ENCODE measurements at places on chromosomes 1 and 21.

- no peak for DNase-seq
These were observed 89.7 kb upstream of the BCL9 start for GRCh38 chr1:147451628-147452027.

GRCh38 chr1:54153535-54154439 lies 987 bp upstream of the CDCP2 start:
- DNase-seq, result no peak

DNA sequence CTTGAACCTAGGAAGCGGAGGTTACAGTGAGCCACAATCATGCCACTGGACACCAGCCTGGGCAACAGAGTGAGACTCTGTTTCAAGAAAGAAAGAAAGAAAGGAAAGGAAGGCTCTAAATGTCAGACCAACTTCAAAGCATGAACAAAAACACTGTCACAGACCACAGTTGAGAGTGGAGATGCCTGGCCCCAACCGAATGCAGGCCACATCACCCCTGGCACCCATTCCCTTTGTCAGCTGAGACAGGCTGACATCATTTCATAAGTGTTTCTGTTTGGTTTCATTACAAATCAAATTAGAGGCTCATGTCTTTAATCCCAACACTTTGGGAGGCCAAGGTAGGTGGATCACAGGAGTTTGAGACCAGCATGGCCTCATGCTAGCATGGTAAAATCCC lies 28.6 kb upstream of the NADK start:
- no peak for DNase-seq

GRCh38 chr1:38804062-38804886 lies 55.3 kb downstream of the RRAGC start:
- no peak for DNase-seq

DNA sequence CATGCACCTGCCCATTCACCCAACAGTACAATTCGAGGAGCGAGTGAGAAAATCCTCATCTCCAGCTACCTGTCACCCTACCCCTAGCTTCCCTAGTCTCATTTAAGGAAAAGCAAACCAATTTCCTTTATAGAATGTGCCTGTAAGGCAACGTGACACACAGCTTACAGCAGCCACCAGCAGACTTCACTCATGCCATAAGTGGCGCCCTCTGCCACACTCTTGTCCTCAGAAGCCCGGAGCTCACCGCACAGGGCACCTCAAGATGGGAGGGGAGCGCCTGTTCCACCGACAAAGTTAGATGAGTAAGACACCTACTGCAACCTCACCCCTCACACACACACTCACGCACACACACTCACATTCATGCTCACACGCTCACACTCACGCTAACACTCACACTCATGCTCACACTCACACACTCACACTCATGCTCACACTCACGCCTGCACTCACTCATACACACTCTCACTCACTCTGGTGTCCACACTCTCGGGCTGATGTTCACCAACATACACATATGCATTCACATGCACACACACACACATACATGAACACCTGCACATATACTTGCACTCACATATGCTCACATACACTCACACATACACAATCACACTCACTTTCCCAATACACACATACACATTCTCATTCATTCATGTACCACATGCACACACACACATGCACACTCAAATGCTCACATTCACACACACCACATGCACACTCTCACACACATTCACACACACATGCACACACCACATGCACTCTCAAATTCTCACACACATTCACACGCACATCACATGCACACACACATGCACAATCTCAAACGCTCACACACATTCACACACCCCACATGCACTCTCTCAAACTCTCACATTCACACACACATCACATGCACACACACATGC lies 170.7 kb downstream of the PSMG1 start:
- no peak for DNase-seq

GRCh38 chr1:50106095-50106761 lies 2.5 kb upstream of the ELAVL4 start:
- DNase-seq, result no peak

- no peak for DNase-seq
These were observed 61.9 kb downstream of the KCNC4 start for GRCh38 chr1:110272045-110272444.

DNA sequence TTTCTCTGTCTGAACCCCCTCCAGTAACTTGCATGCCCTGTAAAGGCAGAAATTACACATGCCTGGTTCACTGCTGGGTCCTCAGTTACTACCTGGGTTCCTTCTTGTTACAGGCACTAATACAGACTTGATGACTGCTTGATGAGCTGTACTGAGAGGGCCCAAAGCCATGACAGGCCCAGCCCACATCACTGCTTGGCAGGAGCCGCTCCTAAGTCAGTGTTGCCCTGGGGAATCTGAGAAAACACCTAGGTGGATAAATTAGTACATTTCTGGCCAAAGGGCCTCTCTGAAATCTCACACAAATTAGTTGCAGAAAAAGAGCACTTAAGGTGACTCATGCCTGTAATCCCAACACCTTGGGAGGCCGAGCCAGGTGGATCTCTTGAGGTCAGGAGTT lies 37.8 kb upstream of the IRF2BP2 start:
- DNase-seq, result no peak

GRCh38 chr1:192160196-192160595 lies 1.9 kb downstream of the RGS18 start:
- no peak for DNase-seq

DNA sequence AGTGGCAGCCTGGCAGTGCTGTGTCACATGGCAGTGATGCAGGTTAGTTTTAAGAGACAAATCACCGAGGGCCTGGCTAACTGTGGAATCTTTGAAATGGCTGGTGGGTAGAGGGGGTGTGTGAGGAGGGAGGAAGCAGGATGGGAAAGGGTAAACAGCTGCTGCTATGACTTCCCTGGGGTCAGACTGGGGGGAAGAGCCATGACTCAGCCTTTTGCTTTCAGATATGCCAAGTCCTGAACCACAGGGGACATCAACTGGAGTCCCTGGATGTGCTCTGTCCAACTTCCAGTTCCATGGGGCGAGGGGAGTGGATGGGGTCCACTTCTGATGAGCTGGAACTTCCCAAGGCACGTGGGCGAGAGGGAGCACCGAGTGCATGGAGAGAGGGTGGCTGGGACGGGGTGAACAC lies 121.1 kb upstream of the ADAR start:
- no peak for DNase-seq

DNA sequence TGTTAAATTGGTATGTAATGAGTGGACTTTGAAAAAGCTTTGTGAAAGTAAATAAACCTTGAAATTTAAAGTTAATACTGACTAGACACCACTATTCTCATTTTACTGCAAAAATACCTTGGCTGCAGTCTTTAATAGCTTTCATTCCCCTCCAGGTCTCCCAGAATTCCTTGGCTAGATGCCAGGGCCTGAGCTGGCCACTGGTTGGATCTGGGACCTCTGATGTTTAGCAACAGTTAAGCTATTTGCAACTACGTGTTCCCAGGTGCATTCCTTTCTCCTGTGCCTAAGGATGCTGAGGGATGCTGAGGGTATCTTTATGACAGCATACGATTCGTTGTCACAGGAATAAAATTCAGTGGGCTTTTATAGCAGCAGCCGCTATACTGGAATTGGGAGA lies 938.7 kb downstream of the TTLL7 start:
- DNase-seq, result no peak

- DNase-seq, result no peak
These were observed 2.3 kb upstream of the EFCAB14 start for GRCh38 chr1:46721204-46721603.

DNA sequence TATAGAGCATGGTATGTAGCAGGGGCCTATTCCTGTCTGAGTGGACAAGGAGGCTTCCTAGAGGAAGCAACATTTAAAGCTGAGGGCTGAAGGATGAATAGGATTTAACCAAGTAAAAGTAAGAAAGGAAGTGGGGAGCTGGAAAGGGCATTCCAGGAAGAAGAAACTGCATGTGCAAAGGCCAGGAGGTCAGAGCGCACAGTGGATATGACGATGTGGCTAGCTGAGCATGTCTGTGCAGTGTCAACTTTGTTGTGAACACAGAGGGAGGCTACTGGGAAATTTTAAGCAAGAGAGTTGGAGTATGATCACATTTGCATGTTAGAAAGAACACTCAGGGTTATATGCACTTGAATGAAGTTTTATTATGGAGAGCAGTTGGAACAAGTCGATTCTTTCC lies 28.6 kb upstream of the JUN start:
- DNase-seq, result no peak

GRCh38 chr1:4086085-4086850 lies 186.2 kb upstream of the C1orf174 start:
- no peak for DNase-seq

DNA sequence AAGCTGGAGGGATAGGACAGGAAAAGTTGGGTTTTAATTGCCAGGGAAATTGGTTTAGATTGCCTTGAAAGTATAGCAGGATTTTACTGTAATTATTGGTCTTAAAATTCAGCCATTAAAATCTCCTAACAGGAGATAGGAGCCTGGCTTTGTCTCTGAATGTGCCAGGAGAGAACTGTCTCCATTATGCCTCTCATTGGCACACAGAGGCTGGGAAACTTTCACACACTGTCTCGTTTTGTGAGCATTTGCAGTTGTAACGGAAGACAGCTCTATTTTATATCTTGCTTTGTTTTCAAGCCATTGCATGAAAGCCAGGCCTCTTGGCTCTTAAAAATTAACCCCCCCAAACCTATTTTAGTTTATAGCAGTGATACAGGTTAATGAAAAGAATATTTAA lies 12.5 kb downstream of the DNAJC6 start:
- no peak for DNase-seq

DNA sequence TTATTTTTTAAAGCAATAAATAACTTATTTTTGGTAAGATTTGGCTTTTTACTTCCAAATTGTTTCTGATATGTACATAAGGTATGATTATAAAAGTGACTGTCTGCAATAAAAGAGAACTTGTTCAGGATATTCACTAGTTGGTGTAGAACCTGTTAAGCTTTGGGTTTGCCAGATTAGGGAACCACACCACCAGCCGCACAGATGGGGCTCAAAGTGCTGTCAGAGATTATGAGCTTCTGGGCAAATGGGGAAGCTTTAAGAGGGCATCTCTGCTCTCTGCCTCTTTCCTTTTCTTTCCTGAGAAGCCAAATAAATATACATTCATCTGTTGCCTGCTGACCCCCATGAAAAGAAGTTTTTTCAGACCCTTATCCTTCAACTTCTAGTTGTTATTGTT lies 25.4 kb downstream of the IVNS1ABP start:
- no peak for DNase-seq

DNA sequence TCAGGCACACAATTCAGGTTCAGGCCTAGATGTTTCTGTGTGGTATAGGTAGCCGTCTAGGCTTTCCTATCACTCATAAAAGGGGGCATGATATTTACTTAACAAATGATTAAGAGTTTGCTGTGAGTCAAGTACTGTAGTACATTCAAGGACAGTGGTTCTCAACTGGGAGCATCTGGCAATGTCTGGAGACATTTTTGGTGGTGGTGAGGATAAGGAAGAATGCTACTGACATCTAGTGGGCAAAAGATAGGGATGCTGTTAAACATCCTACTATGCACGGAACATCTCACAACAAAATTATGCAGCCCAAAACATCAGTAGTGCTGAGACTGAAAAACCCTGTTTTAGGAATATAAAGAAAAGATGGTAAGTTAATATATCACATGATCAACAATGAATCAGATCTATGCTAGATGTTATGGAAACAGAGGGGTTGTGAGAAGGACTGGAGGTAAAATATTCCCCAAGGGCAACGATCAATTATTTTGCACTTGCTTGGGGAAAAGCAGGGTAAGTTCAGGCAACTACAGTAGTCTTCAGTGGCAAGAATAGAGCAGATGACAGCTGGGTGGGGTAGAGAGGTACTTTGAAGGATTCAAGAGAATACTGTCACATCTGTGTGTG lies 4.9 kb downstream of the DNTTIP2 start:
- DNase-seq, result no peak

- no peak for DNase-seq
These were observed 255.5 kb upstream of the SGIP1 start for GRCh38 chr1:66278260-66279021.

GRCh38 chr1:26844424-26845196 lies 18.1 kb downstream of the ZDHHC18 start:
- DNase-seq, result no peak

GRCh38 chr21:42652527-42653230 lies 742 bp upstream of the PDE9A start:
- no peak for DNase-seq

- no peak for DNase-seq
These were observed 19.5 kb upstream of the UQCRHL start for GRCh38 chr1:15826810-15827507.

GRCh38 chr1:11659748-11660147 lies 4.3 kb upstream of the FBXO6 start:
- no peak for DNase-seq

GRCh38 chr1:156859523-156860112 lies 701 bp upstream of the INSRR start:
- peak; percentile 14 for DNase-seq

DNA sequence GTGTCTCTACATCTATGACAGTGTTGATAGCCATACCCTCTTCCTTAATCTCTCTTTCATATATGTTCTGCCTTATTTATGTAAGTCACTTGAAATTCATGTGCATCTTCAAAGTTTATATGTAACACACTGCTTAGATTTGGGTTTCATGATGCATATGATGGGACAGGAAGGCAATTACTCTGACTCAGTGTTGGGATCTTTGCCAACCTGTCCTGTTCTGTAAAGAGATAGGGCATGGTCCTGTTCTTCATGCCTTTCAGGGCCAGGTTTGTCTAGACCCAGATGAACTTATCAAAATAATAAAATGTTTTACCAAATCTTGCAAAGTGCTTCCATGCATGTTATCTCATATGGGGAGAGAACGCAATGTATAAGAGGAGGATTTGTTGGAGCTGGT lies 69.5 kb downstream of the TMPRSS15 start:
- DNase-seq, result no peak

DNA sequence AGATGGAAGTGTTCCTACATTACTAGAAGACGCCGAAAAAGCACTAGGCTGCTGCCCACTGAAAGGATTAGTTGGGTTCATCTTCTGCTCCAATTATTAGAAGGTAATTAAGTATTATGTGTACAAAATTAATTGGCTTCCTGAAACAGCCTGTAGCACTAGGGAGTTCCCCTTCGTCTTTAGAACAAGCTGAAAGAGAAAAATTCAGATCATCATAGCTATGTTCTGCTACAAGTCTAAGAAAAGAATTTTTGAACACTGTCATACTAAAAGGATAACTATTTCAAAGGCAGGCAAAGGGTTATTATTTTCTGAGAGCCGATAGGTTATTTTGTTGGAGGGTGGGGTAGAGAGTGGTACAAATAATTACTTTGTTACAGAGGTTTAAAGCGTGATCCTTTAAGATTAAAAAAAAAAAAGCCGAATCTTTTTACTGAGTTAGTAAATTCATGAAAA lies at the start of gene MCM3AP:
MCM3AP (minus strand) TSS at position 406 of the 456 bp plus-strand sequence; CDS start at position 81, 325 bp downstream.
- no peak for DNase-seq

Measured in stimulated activated CD4-positive, alpha-beta T cell treated with anti-CD3 and anti-CD28 coated beads, Interleukin-4, amount 100 ng/mL, for 1 hour (primary cell).